Hematopoietic multipotent progenitor cell (in vitro differentiated cells): ENCODE measurements at places on chromosomes 3 and 15.

DNA sequence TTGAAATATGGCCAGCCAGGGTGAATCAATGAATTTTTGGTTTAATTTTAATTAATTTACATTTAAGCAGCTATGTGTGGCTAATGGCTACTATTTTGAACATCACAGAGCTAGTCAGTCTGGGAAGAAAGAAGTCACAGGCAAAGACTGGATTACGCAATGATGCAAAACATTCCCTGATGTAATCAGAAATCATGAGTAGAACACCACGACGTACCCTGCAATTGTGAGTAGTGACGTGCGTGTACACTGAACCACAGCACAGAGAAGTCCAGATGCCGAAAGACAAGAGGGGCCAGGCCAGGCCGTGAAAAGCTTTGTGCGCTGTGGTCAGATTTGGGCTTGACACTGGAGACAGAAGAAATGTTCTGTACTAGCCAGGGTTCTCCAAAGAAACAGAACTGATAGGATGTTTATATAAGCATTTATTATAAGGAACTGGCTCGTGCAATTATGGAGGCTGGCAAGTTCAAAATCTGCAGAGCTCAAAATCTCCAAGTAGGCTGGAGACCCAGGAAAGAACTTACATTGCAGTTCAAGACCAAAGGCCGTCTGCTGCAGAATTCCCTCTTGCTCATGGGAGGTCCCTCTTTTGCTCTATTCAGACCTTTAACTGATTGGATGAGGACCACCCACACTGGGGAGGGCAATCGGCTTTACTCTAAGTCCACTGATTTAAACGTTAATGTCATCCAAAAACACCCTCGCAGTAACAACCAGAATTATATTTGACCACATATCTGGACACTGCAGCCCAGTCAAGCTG is 44.6 kb downstream of the SH3BP5 start:
- no peak for DNase-seq

DNA sequence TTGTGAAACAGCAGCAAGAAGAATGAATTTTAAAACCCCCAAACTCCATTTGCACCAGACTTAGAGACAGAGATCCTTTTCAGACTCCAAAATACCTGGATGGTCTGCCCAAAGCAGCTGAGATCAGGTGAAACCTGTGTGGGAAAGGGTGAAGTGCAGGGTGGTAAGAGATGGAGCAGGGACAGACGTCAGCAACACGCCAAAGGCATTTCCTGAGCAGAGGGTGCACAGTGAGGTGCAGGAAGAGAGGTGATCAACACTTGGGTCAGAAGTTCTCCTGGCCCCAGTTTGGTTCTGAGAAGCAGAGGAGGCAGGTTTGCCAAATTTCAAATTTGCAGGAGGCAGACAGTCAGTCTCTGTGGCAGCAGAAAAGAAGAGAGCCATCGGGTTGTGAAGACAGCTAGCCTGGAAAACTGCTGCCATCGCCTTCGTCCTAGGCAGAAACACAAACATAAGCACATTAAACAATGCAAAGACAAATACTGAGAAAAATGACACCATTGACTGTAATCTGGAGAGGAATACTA is 9.8 kb downstream of the CCR4 start:
- no peak for DNase-seq

GRCh38 chr3:117399311-117400078 is 689.9 kb downstream of the TUSC7 start:
- DNase-seq = no peak

- DNase-seq = no peak
Observed at GRCh38 chr15:35854316-35854715, 308.4 kb upstream of the DPH6 start.

- DNase-seq = no peak
Observed at GRCh38 chr3:100830931-100831330, 121.6 kb downstream of the TFG start.

DNA sequence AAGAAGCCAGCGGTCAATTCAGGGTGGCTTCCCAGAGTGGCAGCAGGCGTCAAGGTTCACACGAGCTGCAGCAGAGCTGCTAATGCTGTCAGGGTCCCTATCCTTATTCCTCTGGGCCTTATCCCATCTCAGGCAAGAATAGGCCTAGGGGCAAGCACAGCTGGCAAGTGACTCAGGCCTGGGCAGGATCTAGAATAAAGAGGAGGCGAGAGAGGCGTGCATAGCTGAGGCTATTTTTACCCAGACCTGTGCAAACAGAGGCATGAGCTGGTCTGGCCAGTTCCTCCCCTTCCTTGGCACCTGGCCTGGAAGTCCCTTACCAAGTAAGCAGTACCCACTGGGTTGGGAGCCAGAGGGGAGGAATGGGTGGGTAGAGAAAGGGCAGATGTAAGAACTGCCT is 12.2 kb upstream of the VIPR1 start:
- no peak for DNase-seq
